ENCODE measurements at places on chromosomes 5 and 9. TPM values are rescaled to one million over a fixed set of nuclear protein-coding genes. Genes with fewer than 3 reads are reported as not detected.

Gene ABCA1
- polyA plus RNA-seq: 12.8 TPM

Gene SPATA31C1
- 0.58 TPM for polyA plus RNA-seq

Gene PCDHB2
- 6.6 TPM for polyA plus RNA-seq

Gene HAVCR2
- 18.2 TPM for polyA plus RNA-seq

Gene NR2F1-AS1
- 59.1 TPM for polyA plus RNA-seq

Gene FBP2
- 0.10 TPM for polyA plus RNA-seq

Measured in left kidney (tissue), 8 donors.